ENCODE measurements at places on chromosomes 2 and 18.

GRCh38 chr2:239610457-239611221 lies 209.8 kb upstream of the HDAC4 start:
- no peak for DNase-seq

DNA sequence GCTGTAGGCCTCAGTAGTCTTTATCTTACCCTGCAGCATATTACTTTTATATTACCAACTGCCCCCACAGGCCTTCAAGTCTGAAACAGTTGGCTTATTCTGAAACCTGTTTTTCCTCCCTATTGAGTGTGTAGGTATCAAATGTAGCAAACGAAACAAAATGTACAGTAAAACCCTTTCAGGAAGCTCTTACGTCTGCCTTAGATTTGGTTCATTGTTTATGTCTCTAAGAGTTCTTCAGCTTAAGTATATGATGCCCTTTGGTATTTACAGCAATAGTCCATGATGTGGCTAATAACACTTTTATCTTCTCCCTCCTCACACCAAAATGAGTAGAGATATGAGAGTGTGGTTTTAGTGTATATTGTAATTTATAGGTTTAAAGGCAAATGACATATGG lies 108.8 kb downstream of the DOCK10 start:
- no peak for DNase-seq

DNA sequence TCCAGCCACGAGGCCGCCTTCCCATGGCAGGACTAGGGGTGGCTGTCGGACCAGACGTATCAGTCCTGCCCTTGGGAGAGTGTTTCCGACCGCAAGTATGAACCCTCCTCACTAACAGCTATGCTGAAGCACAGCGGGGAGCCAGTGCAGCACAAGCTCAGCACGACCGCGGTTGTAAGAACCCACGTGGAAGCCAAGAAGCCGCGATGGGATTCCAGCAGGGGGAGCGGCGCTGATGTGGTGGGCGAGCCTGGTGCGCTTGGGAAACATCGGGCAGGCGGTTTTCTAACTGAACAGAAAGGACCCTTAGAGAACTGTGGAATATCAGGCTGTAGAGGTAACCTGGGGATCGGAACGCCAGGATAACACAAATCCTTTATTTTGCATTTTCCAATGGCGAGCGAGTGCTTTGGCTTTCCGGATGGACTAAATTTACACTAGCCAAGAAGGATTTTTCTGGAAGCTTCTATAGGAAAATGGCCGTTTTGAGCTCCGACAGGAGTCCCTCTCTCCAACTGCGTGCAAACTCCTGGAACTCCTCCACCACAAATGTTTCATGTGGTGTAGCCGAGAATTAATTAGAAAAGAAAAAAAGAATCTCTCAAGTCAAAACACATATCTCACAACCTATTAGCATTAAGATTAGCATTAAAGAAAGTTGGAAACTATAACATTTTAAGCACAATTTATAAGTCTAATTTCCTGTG lies 132.0 kb upstream of the MYCN start:
- no peak for DNase-seq

DNA sequence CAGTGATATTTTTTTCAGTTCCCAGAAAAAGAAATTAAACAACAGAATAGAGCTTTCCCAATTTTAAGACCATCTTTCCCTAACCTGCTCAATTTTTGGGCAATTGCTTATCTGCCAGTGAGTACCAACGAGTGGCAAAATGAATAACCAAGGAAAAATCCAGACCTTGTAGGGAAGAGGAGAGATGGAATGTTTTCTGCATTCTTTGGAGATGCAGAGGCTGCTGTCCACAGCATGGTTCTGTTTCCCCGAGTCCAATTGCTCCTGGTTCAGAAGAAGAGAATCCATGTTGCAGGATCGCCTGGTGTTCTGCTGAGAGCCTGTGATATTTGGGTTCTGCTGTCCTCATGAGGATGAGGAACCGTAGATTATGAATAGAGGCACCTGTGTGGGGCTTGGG lies 68.2 kb upstream of the MGAT5 start:
- no peak for DNase-seq

GRCh38 chr18:45103319-45104048 lies 422.8 kb downstream of the SETBP1 start:
- DNase-seq: no peak

GRCh38 chr2:139790136-139790535 lies 1009.9 kb upstream of the NXPH2 start:
- no peak for DNase-seq

- DNase-seq: no peak
These were observed 17.3 kb upstream of the ARHGAP25 start for GRCh38 chr2:68717305-68717661.

DNA sequence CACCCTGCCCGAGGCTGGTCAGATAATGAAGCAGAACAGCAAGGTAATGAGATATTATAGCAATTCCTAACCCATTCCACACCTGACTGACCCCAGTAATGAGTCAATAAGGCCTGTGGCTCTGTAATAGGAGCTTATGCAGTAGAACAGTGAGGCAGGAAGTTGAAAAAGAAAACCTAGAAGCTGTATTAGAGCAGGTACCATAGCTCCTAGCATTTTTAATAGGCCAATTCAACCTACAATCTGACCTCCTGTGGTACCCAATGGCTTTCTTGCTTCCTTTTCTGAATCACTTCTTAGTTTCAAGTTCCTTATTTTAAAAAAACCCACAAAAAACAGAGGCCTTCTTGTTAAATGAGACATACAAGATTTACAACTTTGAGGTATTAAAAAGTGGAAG lies 43.6 kb upstream of the MAP2 start:
- DNase-seq: no peak

GRCh38 chr2:68824831-68825230 lies 46.4 kb downstream of the BMP10 start:
- DNase-seq: no peak

- DNase-seq: no peak
These were observed 6.7 kb upstream of the NEURL3 start for GRCh38 chr2:96511851-96512250.

- peak; percentile 75 for DNase-seq
These were observed 15.4 kb downstream of the IL1B start for GRCh38 chr2:112821142-112821541.

- DNase-seq: no peak
These were observed 304.8 kb downstream of the TRIB2 start for GRCh38 chr2:13021470-13021957.

DNA sequence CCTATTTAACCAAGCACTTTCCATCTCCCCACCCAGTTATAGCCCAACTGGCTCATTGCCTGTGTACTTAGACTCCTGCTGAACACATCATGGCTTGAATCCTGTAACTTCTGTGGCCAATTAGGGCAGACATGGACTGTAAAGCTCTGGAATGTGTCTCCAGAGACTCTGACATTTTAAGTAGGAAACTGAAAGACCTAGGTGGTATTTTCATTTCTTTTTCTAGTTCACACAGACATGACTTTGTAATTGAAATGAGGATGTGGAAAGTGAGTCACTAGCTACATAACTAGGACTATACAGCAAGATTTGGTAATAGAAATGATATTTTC lies 12.2 kb downstream of the DOK1 start:
- no peak for DNase-seq

- no peak for DNase-seq
These were observed 55.2 kb downstream of the RASGRP3 start for GRCh38 chr2:33531549-33532059.

DNA sequence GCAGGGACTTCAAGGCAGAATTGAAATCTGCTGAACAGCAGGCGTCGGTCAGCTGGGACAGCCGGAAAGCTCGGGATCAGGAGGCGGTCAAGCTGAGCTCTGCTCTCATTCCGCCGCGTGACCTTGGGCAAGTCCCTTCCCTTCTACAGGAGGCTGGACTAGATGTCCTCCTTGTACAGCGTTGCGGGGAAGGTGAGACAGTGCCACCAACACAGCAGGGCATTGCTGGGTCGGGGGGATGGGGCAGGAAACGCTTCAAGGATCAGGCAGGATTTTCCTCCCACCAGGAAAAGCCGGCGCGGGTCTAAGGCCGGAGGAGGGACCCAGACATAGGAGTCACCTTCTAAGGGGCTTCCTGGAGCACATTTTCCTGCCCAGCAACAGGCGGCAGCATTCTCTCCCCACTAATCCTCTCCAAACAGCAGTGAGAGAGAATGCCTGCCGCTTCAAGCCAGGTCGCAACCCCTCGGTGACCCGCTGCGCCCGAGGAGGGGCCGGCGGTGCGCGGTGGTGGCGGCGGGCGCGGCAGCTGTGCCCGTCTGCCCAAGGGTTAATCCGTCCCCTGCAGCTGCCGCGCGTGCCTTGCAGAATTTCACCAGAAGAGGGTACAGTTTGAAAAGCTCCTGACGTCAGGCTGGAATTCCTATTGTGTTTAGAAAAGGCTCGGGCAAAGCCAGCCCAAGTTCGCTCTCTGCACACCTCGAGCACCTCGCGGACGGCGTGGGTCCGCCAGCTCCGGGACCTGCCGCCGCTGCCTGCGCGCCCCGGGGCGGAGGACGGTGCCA lies at the start of gene KCNF1:
KCNF1 (plus strand) TSS at position 644 of the 785 bp plus-strand sequence. CDS start 493 bp downstream, outside the sequence.
- DNase-seq: no peak

DNA sequence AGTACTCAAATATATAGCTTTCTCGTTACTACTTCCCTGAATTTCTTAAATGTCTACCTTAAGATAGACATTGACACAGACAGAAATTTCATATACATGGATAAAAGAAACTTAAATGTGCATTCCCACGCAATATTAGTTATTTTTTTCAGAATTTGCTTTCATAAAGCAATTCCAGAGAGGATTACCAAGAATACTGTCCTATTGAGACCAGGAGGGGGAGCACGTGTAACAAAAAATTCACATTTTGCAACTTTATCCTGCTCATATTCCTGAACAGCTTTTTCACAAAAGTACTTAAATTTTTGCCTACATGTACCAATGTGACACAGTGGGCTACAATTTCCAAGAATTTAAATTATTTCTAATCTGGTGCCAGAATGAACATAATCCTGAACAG lies 30.7 kb upstream of the ERCC3 start:
- no peak for DNase-seq

- no peak for DNase-seq
These were observed 11.2 kb downstream of the PMAIP1 start for GRCh38 chr18:59910967-59911366.

DNA sequence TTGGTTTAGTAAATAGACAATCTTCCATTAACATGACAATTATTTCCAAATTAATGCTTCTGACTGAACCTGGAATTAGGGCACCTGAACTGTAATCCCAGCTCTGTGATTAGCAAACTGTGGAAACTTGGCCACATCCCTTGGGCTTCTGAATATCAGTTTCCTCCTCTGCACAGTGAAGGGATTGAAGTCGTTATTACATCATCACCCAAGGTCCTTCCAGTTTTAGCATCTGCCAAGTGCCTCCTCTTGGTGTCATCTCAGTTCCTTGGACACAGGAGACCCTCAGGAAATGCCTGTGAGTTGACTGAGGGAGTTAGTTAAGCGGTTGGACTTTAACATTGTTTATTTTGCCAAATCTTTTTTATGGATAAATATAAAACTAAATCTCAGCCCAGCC lies 64.8 kb downstream of the MOGAT1 start:
- DNase-seq: no peak

DNA sequence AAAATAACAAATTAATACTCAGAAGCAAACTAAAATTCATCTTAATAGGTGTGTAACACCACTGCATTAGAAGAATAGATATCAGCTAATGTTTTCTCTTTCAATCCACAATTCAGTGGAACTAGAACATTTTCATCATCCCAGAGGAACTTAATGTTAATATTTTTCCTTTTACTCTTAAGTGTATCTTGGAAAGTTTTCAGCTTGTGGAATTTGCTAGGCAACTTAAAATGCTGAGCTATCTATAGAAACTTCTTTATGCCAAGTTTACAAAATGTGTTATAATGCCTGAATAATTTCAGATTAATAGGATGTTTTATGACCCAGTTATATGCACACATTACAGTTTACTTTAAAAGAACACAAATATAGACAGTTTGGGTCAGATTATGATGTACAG lies 86.6 kb upstream of the FAM237A start:
- DNase-seq: no peak

DNA sequence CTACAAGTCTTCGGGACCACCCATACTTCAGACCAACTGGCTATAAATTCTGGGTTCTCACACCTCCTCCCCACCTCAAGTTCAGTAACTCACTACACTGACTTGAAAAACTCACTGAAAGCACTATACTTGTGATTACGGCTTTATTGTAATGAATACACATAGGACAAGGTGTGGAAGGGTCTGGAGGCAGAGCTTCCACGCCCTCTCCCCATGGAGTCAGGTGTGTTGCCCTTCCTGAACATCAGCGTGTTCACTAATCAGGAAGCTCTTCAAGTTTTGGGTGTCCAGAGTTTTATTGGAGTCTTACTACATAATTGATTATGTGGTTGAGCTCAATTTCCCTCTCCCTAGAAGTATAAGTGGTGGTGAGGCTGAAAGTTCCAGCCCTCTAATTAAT lies 27.5 kb downstream of the NBEAL1 start:
- no peak for DNase-seq

GRCh38 chr2:155662224-155662623 lies 670.3 kb downstream of the NR4A2 start:
- DNase-seq: no peak
